Uterus (tissue), 4 donors: ENCODE measurements at places on chromosomes 3 and 15. TPM values are rescaled to one million over a fixed set of nuclear protein-coding genes. Genes with fewer than 3 reads are reported as not detected.

GRCh38 chr15:35000511-35000910 lies 12.4 kb upstream of the ZNF770 start:
- H3K36me3 ChIP-seq = no peaks in the 10 kb centered on the region
- no peaks in the 10 kb centered on the region for H3K4me1 ChIP-seq
- no peaks in the 10 kb centered on the region for H3K27me3 ChIP-seq

GRCh38 chr3:29331456-29332194 lies 50.8 kb downstream of the RBMS3 start:
- H3K4me1 ChIP-seq = no peaks in the 10 kb centered on the region
- H3K36me3 ChIP-seq = no peaks in the 10 kb centered on the region
- no peak for DNase-seq
- H3K4me3 ChIP-seq = no peak overlapping the region

DNA sequence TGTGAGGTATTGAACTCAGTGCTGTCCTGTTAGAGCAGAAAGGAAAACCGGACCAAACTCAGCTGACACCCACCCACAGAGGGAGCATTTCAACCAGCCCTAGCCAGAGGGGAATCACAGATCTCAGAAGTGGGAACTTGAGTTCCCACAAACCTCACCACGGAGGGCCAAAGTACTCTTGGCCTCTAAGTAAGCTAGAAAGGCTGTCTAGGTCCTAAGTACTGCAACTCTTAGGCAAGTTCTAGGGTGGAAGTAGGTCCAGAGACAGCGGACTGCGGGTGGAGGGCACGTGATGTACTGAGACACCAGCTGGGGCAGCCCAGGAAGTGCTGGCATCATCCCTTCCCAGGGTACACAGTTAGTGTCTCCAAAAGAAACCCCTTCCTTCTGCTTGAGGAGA lies 34.1 kb downstream of the EOMES start:
- no peak for DNase-seq
- no peak overlapping the region for H3K27ac ChIP-seq
- no peaks in the 10 kb centered on the region for H3K4me1 ChIP-seq

DNA sequence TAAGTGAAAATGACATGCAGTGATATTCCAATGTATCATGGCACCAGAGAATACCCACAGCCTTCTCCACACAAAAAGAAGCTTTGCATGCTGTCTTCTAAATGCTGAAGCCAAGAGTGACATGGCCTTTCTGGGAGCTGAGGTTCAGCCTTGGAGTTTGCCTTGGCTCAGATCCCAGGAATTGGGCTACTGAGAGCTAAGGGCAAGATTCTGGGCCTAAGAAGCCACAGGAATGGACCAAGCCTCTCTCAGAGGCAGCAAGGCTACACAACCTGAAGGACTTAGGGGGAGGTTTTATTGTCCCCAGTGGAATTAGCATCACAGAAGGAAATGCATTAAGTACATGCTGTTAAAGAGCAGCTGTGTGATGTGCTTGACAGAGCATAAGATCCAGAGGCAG lies 1078.5 kb downstream of the TUSC7 start:
- no peaks in the 10 kb centered on the region for H3K36me3 ChIP-seq
- no peak overlapping the region for H3K4me3 ChIP-seq
- no peaks in the 10 kb centered on the region for H3K27me3 ChIP-seq

GRCh38 chr3:33758281-33758680 lies 40.1 kb upstream of the PDCD6IP start:
- no peaks in the 10 kb centered on the region for H3K36me3 ChIP-seq
- H3K27me3 ChIP-seq = no peaks in the 10 kb centered on the region
- no peak for DNase-seq
- no peak overlapping the region for H3K4me3 ChIP-seq
- no peaks in the 10 kb centered on the region for H3K4me1 ChIP-seq

DNA sequence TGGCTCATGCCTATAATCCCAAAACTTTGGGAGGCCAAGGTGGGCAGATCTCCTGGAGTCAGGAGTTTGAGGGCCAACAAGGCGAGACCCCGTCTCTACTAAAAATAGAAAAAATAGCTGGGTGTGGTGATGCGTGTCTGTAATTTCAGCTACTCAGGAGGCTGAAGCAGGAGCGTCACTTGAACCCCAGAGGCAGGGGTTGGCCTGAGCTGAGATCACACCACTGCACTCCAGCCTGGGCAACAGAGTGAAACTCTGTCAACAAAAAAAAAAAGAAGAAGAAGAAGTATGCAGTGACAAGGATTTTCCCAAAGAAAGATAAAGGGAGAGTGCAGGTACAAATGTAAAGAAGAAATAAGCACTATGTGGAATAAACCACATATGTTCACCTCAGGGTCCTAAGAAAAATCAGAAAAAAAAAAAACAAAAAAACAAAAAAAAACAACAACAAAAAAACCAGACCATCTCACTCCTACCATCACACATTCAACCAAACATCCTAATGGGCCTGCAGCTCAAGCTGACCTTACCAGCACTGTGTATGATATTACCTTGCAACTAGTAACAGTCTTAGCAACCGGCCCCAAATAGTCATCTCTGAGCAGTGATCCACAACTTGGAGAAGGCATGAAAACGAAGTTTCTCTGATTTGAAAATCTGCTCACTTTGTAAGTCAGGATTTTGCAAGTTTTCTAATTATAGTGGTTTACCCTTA lies 296.7 kb upstream of the PROK2 start:
- H3K4me3 ChIP-seq = no peak overlapping the region
- no peaks in the 10 kb centered on the region for H3K36me3 ChIP-seq
- no peak for DNase-seq
- H3K27me3 ChIP-seq = no peaks in the 10 kb centered on the region

GRCh38 chr3:185552358-185552877 lies at the start of gene LIPH:
Gene LIPH (minus strand): TSS chr3:185552588. CDS start chr3:185552471, 117 bp downstream.
- H3K27ac ChIP-seq = no peak within 1 kb of the TSS
- H3K27me3 ChIP-seq = no peaks in the 10 kb centered on the region
- no peaks in the 10 kb centered on the region for H3K36me3 ChIP-seq
- DNase-seq = no peak
- no peak within 1 kb of the TSS for H3K4me3 ChIP-seq
- H3K4me1 ChIP-seq = no peaks in the 10 kb centered on the region

GRCh38 chr3:47225310-47225906 lies 57.2 kb downstream of the KIF9 start:
- H3K4me1 ChIP-seq = no peaks in the 10 kb centered on the region
- no peak for DNase-seq
- no peak overlapping the region for H3K27ac ChIP-seq
- H3K27me3 ChIP-seq = no peaks in the 10 kb centered on the region
- no peaks in the 10 kb centered on the region for H3K36me3 ChIP-seq

DNA sequence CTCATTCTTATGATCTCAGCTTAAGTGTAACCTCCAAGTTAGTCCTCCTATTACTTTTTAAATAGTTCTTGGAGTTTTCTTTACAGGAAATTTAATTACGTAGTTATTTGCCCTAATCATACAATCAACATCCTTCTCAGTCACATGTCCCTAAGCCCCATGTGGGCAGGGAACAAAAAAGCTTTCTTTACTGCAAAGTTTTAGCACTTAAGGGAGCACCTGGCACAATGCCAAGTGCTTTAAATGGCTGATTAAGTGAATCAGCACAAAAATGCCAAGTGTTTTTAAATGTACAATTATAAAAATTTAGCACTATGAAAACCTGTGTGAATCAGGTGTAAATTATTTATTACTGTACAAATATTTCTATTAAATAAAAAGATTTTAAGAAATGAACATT lies 445.3 kb downstream of the C3orf38 start:
- no peaks in the 10 kb centered on the region for H3K4me1 ChIP-seq
- H3K36me3 ChIP-seq = no peaks in the 10 kb centered on the region
- no peaks in the 10 kb centered on the region for H3K27me3 ChIP-seq
- no peak overlapping the region for H3K27ac ChIP-seq
- H3K4me3 ChIP-seq = no peak overlapping the region

- H3K36me3 ChIP-seq = no peaks in the 10 kb centered on the region
- DNase-seq = peak; percentile 86
- no peaks in the 10 kb centered on the region for H3K4me1 ChIP-seq
- no peaks in the 10 kb centered on the region for H3K27me3 ChIP-seq
- no peak overlapping the region for H3K4me3 ChIP-seq
- peak overlapping the region; percentile 88 for H3K27ac ChIP-seq
Observed at GRCh38 chr15:99507504-99508310, 58.1 kb upstream of the MEF2A start.

- H3K4me1 ChIP-seq = no peaks in the 10 kb centered on the region
- no peaks in the 10 kb centered on the region for H3K36me3 ChIP-seq
- H3K4me3 ChIP-seq = no peak overlapping the region
Observed at GRCh38 chr3:122392868-122393844, 9.2 kb downstream of the FAM162A start.

DNA sequence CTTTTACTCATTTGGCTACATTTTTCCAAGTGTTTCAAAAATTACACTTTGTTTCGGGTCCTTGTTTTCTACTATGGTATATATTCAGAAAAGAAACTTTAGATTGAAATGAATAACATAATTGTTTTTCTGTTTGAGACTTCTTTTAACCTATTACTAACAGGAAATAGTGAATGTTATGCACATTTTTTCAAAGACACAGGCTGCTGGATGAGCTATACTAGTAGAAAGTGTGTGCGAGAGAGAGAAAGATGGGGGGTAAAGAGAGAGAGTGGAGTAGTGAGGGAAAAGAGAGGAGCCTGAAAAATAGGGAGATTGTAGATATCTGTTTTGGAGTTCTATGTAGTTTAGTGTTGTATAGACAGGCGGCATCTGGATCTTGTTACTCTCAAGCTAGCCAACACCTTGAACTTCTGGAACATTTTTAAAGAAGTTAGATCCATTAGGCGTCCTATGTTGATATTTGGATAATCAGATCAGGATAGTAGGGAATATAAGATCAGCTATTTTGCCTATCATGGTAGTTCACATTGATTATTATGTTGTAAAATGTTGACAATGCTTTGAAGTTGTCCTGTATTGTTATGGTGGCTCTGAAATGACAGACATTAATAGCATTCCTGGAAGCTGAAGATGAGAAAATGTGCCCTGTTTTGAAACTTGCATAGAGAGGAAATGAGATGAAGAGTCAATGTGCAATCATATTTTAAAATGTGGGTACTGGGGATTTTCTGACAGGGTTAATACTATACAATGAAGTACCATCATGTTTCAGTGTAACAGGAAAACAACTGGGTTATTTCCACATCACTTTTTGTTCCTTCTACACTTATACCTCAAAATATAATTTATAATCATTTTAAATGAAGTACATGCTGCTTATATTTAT lies 2.6 kb downstream of the RBMS3 start:
- peak overlapping the region; percentile 92 for H3K27ac ChIP-seq
- DNase-seq = no peak
- H3K36me3 ChIP-seq = no peaks in the 10 kb centered on the region
- no peaks in the 10 kb centered on the region for H3K4me1 ChIP-seq

DNA sequence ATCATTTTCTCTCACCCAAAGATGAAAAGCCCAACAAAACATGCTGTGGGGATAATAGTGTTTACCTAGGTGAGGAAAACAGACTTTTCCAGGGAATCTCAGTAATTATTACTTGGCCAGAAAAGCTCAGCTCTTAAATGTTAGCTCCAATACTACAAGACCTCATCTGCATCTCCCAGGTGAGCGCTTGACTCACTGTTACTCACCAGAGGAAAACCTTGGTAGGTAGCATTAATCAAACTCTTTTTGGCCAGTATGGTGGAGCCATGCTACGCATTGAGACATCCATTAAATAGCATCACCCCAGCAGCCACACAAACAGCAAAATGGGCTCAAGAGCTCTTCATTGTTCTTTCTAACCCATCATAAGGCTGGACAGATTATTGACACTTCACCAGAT lies 99.0 kb downstream of the TIGIT start:
- no peak overlapping the region for H3K27ac ChIP-seq
- DNase-seq = no peak
- no peaks in the 10 kb centered on the region for H3K27me3 ChIP-seq
- no peaks in the 10 kb centered on the region for H3K36me3 ChIP-seq
- no peaks in the 10 kb centered on the region for H3K4me1 ChIP-seq
- H3K4me3 ChIP-seq = no peak overlapping the region

GRCh38 chr15:82750831-82751180 lies 41.1 kb upstream of the AP3B2 start:
- DNase-seq = no peak
- H3K36me3 ChIP-seq = no peaks in the 10 kb centered on the region
- H3K4me3 ChIP-seq = peak overlapping the region; percentile 75
- H3K27ac ChIP-seq = peak overlapping the region; percentile 94
- H3K27me3 ChIP-seq = no peaks in the 10 kb centered on the region

DNA sequence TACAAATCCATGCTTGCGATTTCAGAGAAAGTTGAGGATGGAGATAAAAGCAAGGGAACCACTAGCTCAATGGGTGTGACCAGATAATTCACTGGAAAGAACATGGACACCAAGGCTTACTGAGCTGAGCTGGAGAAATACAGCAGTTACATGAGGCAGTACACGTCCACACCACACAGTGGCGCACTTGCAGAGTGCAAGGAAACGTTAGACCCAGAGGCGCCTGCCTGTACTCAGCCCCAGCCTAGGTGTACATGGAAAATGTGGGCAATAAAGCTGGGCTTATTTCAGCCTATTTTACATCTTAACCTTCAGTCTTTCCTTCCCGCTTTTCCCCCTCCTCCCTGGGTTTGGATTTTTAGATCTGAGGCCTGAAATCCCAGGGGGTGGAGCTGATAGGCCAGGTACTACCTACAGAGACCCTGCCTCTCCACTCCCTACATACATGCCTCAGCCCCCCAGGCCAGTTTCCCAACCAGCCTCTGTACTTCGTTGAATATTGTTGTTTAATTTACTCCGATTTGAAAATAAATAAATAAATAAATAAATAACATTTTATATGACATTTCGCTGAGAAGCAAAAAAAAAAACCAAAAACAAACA lies 60.1 kb downstream of the PCOLCE2 start:
- no peak overlapping the region for H3K27ac ChIP-seq
- DNase-seq = peak; percentile 77
- no peaks in the 10 kb centered on the region for H3K36me3 ChIP-seq
- no peak overlapping the region for H3K4me3 ChIP-seq
- no peaks in the 10 kb centered on the region for H3K4me1 ChIP-seq

GRCh38 chr3:195044411-195044810 lies 226.5 kb downstream of the XXYLT1 start:
- no peak overlapping the region for H3K4me3 ChIP-seq
- DNase-seq = peak; percentile 9
- no peak overlapping the region for H3K27ac ChIP-seq
- no peaks in the 10 kb centered on the region for H3K4me1 ChIP-seq
- no peaks in the 10 kb centered on the region for H3K27me3 ChIP-seq

- no peak for DNase-seq
- no peak overlapping the region for H3K27ac ChIP-seq
- H3K36me3 ChIP-seq = no peaks in the 10 kb centered on the region
Observed at GRCh38 chr3:134597390-134597970, 53.3 kb downstream of the KY start.

- no peak overlapping the region for H3K4me3 ChIP-seq
- no peaks in the 10 kb centered on the region for H3K4me1 ChIP-seq
- no peaks in the 10 kb centered on the region for H3K27me3 ChIP-seq
- no peak for DNase-seq
- H3K36me3 ChIP-seq = no peaks in the 10 kb centered on the region
Observed at GRCh38 chr3:24965706-24966385, 462.2 kb upstream of the RARB start.

ADAMTS17 gene
- 3.1 TPM for total RNA-seq

FANCD2OS gene
- not detected for total RNA-seq

PLA2G4E gene
- not detected for total RNA-seq

PLSCR2 gene
- total RNA-seq = not detected

NOX5 gene
- 0.21 TPM for total RNA-seq

CDHR4 gene
- not detected for total RNA-seq

BLM gene
- total RNA-seq = 0.51 TPM

PDZRN3 gene
- 92.6 TPM for total RNA-seq

GP9 gene
- not detected for total RNA-seq

GOLGA8O gene
- 1.2 TPM for total RNA-seq

TADA3 gene
- total RNA-seq = 62.6 TPM

LHFPL4 gene
- not detected for total RNA-seq

CD200R1L gene
- not detected for total RNA-seq

EPHB1 gene
- 5.3 TPM for total RNA-seq

PAQR9 gene
- not detected for total RNA-seq

TOPAZ1 gene
- total RNA-seq = not detected

MEGF11 gene
- not detected for total RNA-seq

PIGBOS1 gene
- 0.59 TPM for total RNA-seq
